ENCODE measurements at places on chromosomes 6 and 20.

- DNase-seq, result peak; percentile 73
- peaks cover 58% of the 10 kb centered on the region for H3K4me1 ChIP-seq
- no peaks in the 10 kb centered on the region for H3K27me3 ChIP-seq
- peak overlapping the region; percentile 88 for H3K4me3 ChIP-seq
- peaks cover 59% of the 10 kb centered on the region for H3K36me3 ChIP-seq
These were observed 2.8 kb downstream of the EZR start for GRCh38 chr6:158816329-158816728.

- no peaks in the 10 kb centered on the region for H3K27me3 ChIP-seq
- H3K27ac ChIP-seq, result no peak overlapping the region
- H3K36me3 ChIP-seq, result peaks cover 70% of the 10 kb centered on the region
- H3K4me1 ChIP-seq, result no peaks in the 10 kb centered on the region
- no peak overlapping the region for H3K4me3 ChIP-seq
These were observed 49.9 kb downstream of the RPRD1B start for GRCh38 chr20:38083338-38084048.

DNA sequence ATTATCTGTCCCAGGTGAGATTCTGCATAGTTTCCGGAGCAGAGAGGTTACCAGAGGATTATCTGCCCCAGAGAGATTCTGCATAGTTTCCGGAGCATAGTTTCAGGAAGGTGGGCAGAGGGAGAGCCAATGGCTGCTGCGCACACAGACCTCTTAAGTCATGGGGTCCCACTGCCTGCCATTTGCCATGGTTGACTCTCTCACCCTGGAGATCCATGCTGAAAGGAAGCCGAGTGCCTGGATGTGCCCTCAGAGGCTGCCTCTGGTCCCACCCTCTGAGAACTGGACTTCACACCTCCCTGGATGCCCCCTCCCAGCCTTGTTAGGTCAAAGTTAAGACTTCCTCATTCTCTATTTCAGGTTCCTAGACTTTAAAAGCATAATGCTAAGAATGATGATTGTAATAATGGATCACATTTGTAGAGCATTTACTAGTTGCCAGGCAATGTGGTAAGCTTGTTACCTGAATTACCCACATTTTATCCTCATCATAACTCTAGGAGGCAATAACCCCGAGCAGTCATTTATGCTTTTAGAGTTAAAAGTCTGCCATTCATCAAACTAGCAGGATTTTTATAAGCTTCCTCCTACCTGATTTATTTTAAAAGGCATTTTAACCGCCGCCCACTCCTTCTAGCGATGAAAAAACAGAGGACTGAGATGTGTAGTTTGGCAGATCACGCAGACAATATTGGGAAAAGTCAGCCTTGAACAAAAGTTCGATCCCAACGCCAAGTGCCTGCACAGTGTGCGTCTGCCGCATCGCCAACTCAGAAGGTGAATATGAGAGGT, 11.9 kb downstream of the SERPINB9 start:
- no peak for DNase-seq
- H3K27ac ChIP-seq, result peak overlapping the region; percentile 57
- H3K27me3 ChIP-seq, result no peaks in the 10 kb centered on the region
- peaks cover 32% of the 10 kb centered on the region for H3K4me1 ChIP-seq
- peaks cover 74% of the 10 kb centered on the region for H3K36me3 ChIP-seq

GRCh38 chr6:53066077-53066417, 843 bp downstream of the FBXO9 start:
- peak; percentile 80 for DNase-seq
- H3K4me3 ChIP-seq, result peak overlapping the region; percentile 100
- H3K36me3 ChIP-seq, result peaks cover 8% of the 10 kb centered on the region
- H3K27ac ChIP-seq, result peak overlapping the region; percentile 82
- H3K27me3 ChIP-seq, result no peaks in the 10 kb centered on the region

DNA sequence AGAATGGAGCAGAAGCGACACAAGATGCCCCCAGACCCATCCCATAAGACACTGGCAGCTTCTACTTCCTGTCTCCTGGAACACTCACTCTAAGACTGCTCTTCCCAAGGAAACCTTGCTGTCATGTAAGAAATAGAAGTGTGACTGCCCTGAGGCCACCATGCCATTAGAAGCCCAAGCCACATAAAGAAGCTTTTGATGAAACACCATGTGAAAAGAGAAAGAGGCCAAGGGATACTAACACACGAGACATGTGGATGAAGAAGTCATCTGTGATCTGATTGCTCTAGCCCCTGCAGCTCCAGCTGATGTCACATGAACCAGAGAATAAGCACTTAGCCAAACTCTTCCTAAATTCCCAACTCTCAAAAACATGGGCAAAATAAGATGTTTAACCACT, 117.9 kb upstream of the PCSK2 start:
- H3K27ac ChIP-seq, result no peak overlapping the region
- no peaks in the 10 kb centered on the region for H3K27me3 ChIP-seq
- no peak for DNase-seq
- no peak overlapping the region for H3K4me3 ChIP-seq

GRCh38 chr6:24053057-24053456, 73.0 kb upstream of the NRSN1 start:
- no peak for DNase-seq
- H3K4me3 ChIP-seq, result no peak overlapping the region
- H3K27ac ChIP-seq, result no peak overlapping the region
- no peaks in the 10 kb centered on the region for H3K4me1 ChIP-seq

DNA sequence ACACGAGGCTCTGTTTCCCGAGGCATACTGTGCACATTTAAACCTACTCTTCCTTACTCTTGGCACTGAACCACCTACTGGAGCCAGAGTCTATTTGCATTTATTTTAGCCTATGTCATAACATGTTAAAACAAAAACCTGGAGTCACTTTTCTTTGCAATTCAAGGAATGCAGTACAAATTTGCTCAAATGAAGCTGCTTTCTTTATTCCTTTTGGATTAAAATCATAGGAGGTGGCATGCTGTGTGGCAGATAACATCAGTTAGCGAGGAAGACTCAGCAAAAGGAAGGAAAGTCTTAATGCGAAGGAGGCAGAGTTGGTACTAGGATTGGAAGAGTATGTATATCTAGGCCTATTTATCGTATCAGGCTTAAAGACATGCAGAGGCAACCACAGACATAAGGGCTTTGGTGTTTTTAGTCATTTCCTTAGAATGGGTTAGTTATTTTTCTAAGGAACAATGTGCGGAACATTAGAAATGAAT, 92.9 kb downstream of the SAMD3 start:
- peaks cover 23% of the 10 kb centered on the region for H3K36me3 ChIP-seq
- no peaks in the 10 kb centered on the region for H3K27me3 ChIP-seq
- no peak overlapping the region for H3K27ac ChIP-seq

GRCh38 chr20:5658912-5659345, 91.3 kb upstream of the SHLD1 start:
- H3K27me3 ChIP-seq, result no peaks in the 10 kb centered on the region
- H3K27ac ChIP-seq, result peak overlapping the region; percentile 67
- H3K4me1 ChIP-seq, result peaks cover 7% of the 10 kb centered on the region
- H3K4me3 ChIP-seq, result no peak overlapping the region
- no peaks in the 10 kb centered on the region for H3K36me3 ChIP-seq
- peak; percentile 64 for DNase-seq

DNA sequence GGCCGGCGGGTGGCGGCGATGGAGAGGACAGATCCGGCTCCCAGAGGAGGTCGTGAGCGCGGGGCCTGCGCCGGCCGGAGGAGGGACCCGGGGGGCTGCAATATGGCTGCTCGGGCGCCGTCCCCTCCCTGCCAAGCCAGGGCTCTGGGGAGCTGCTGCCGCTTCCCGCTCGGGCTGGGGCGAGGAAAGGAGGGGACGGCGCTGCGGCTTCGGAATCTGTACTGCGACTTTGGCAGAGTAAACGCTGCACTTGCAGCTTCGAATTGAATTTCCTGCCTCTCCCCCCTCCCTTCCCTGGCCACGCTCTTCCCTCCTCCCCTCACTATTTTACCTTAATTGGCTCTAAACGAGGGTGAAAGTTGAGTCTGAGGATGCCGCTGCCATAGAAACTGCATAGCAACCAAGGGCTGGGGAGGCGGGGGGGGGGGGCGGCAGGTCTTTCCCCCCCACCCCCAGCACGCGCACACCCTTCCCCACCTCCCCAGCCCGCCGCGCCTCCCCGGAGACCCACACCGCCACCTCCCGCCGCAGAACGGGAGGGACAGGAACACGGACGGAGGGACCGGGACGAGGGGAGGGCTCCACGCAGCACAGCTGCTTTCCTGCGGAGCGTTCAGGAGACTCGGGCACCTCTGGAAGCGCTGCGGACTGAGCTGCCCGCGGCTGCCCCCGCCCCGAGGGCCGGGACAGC, 93.9 kb downstream of the RNASET2 start:
- peaks cover 35% of the 10 kb centered on the region for H3K27me3 ChIP-seq
- peaks cover 5% of the 10 kb centered on the region for H3K4me1 ChIP-seq
- H3K36me3 ChIP-seq, result no peaks in the 10 kb centered on the region
- peak overlapping the region; percentile 85 for H3K4me3 ChIP-seq
- DNase-seq, result peak; percentile 76
- H3K27ac ChIP-seq, result no peak overlapping the region

- H3K36me3 ChIP-seq, result no peaks in the 10 kb centered on the region
- no peak for DNase-seq
- no peaks in the 10 kb centered on the region for H3K4me1 ChIP-seq
- no peak overlapping the region for H3K4me3 ChIP-seq
- H3K27ac ChIP-seq, result no peak overlapping the region
- H3K27me3 ChIP-seq, result peaks cover 33% of the 10 kb centered on the region
These were observed 82.3 kb downstream of the DNAH8 start for GRCh38 chr6:38797391-38797790.

- H3K4me3 ChIP-seq, result no peak overlapping the region
- peak; percentile 73 for DNase-seq
- no peaks in the 10 kb centered on the region for H3K36me3 ChIP-seq
These were observed 26.8 kb upstream of the CLIC5 start for GRCh38 chr6:46042355-46042999.

GRCh38 chr20:3126527-3126859, 33.2 kb downstream of the FASTKD5 start:
- peaks cover 26% of the 10 kb centered on the region for H3K4me1 ChIP-seq
- no peak overlapping the region for H3K4me3 ChIP-seq
- H3K27ac ChIP-seq, result no peak overlapping the region
- DNase-seq, result no peak
- H3K36me3 ChIP-seq, result peaks cover 39% of the 10 kb centered on the region

DNA sequence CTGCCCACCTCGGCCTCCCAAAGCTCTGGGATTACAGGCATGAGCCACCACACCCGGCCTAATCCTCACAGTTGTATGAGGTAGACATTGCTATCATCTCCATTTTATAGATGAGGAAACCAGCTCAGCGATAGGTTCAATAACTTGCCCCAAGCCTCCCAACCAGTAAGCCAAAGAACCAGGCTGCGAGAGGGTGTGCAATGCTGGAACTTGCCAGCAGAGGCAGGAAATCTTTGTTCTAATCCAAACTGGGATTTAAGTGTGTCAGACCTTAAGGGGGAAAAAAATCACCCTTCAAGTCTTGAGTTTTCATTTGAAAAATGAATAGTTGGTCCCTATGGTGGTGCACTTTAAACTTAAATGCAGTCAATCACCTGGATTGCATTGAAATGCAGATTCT, 20.1 kb upstream of the RNGTT start:
- DNase-seq, result peak; percentile 67
- H3K4me3 ChIP-seq, result no peak overlapping the region
- H3K27me3 ChIP-seq, result peaks cover 12% of the 10 kb centered on the region
- no peaks in the 10 kb centered on the region for H3K36me3 ChIP-seq

DNA sequence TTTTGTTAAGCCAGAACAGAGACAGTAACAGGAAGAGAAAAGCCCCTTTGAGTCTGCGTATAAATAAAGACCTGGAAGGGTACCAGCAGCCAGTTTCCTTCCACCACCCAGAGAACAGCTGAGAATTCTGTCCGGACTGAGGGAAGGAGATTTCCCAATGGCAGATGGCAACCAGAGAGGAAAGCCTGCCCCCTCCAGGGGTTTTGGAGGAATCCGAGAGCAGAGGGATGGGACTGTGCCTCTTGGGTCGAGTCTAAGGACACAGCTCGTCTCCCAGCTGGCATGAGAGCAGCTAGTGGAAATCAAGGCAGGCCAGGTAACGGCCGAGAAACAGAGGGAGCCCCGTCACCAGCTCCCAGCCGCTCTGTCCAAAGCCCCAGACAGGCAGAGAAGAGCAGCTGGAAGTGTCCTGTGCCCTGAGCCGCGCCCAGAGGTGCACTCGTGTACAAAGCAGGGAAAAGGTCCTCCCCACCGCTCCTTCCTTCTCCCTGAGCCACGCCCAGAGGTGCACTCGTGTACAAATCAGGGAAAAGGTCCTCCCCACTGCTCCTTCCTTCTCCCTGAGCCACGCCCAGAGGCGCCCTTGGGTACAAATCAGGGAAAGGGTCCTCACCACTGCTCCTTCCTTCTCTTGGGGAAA, 134.0 kb upstream of the SNX9 start:
- H3K27me3 ChIP-seq, result peaks cover 11% of the 10 kb centered on the region
- H3K4me1 ChIP-seq, result no peaks in the 10 kb centered on the region
- no peak overlapping the region for H3K4me3 ChIP-seq
- no peaks in the 10 kb centered on the region for H3K36me3 ChIP-seq
- DNase-seq, result no peak
- no peak overlapping the region for H3K27ac ChIP-seq

DNA sequence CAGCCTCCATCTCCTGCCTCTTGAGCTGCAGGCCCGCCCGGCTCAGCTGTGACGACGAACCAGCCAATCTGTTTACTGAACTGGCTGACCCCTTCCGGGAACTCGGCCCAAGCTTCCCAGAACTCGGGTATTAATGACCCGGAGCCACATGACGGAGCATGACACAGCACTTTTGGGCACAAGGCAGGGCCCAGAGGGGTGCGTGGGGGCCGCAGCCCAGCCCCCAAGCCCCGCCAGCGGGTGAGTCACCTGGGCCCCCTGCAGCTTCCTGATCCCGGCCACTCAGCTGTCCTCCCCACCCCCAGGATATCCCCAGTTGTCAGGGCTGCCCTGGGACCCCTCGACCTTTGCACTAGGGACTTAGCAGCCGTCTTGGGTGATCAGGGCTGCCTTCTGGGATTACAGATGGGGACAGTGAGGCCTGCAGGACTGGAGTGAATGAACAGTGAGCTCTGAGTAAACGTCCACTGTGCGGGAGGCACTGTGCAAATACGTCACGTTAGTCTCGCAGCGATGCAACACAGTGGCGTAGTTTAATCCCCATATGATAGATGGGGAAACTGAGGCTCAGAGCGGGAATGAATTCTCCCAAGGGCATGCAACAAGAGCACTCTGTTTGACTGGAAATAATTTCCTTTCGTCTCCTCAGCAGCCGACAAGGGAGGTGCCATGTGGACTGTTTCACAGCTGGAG, 102.1 kb downstream of the CEBPB start:
- no peaks in the 10 kb centered on the region for H3K36me3 ChIP-seq
- no peak overlapping the region for H3K27ac ChIP-seq
- H3K4me3 ChIP-seq, result no peak overlapping the region
- H3K27me3 ChIP-seq, result peaks cover 3% of the 10 kb centered on the region
- peaks cover 18% of the 10 kb centered on the region for H3K4me1 ChIP-seq
- no peak for DNase-seq

DNA sequence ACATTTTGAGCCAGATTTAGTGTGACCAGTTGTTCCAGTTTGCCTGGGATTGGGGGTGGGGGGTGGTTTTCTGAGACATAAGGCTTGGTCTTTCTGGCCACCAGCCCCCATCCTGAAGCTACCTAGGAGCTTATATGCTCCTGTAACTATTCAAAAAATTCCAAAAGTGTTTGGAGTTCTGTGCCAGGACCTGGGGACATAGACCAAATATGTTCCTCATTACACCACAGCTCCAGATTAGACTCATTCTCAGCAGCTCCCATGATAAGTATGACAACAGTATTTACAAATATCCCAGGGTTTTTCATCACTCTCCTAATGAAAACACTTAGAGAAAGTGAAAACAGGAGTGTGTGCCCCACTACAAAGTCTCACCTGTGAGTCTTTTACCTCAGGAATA, 37.8 kb upstream of the RNF144B start:
- no peak overlapping the region for H3K27ac ChIP-seq
- H3K4me3 ChIP-seq, result no peak overlapping the region
- H3K4me1 ChIP-seq, result no peaks in the 10 kb centered on the region
- peaks cover 6% of the 10 kb centered on the region for H3K27me3 ChIP-seq
- DNase-seq, result no peak
